ENCODE measurements at places on chromosomes 3 and 15. TPM values are rescaled to one million over a fixed set of nuclear protein-coding genes. Genes with fewer than 3 reads are reported as not detected.

- no peak for DNase-seq
These were observed 9.8 kb upstream of the SLC9C1 start for GRCh38 chr3:112303764-112304325.

DNA sequence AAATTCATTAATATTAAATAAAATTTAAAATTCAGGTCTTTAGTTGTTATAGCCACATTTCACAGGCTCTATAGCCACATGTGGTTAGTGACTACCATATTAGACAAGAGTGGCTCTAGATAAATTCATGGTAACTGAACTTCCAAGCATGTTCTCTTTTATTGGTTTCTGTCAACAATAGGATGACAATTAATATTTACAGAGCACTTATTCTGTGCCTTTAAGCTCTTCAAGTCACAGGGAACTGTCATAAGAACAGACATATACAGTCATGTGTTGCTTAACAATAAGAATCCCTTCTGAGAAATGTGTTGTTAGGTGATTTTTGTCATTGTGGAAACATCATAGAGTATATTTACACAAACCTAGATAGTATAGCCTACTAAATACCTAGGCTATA lies 38.8 kb upstream of the SLC25A36 start:
- DNase-seq, result no peak

DNA sequence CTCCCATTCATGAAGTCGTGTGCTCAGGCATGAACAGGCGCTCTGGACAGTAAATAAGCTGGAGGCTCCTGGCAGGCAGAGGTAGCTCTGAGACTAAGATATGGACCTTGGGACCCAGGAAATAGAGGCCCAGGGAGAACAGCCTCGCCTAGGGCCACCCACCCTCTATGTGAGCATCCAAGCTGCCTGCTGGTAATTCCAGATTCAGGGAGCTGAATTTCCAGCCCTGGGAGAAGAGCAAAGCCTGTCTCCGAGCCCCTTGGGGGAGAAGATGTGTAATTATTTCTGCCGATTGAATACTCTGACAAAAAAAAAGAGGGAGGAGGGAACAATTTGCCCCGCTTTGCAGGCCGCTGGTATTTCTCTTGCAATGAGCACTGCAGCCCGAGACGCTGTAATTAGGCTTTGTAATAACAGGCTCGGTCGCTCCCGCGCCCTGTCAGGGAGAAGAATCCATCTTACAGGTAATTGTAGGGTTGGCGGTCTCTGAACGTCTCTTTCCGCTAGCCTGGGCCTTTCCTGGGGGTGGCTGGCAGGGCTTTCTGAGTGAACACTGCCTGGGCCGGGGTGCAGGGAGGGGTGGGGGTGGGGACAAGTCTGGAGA lies 131.5 kb downstream of the WNT7A start:
- no peak for DNase-seq

DNA sequence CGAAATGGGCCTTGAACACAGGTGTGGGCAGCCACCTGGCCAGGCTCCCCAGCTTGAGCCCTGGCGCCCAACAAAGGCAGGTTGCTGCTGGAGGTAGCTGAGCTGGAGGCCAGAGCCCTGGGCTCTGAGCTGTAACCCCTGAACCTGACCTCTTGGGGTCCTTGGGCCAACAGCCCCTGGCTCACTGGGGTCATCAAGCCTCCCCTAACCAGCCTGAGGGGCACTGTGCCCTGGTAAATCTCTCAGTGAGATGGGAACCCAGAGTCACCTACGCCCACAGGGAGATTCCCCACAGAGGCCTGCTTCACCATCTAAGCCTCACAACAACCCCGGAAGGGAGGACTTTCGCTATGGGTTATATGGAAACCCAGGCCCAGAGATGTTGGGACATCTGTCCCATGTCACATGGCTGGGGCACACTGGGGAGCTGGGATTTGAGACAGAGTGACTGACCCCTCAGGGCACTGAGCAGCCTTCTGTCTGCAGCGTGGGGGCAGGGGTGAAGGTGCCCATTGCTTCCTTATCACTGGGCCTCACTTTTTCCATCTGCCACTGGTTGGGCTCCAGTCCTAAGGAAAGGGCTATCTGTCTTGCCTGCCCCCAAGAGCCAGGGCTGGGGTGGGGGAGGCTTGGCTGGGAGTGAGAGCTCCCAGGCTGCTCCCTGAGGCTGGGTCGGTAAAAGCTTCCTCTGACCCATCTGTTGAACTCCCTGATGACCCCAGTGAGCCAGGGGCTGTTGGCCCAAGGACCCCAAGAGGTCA lies 59.1 kb downstream of the IQSEC1 start:
- DNase-seq, result peak; percentile 70

GRCh38 chr3:172097585-172097984 lies 58.2 kb downstream of the FNDC3B start:
- no peak for DNase-seq

GRCh38 chr15:29130476-29130875 lies 139.1 kb downstream of the NSMCE3 start:
- DNase-seq, result no peak

- no peak for DNase-seq
These were observed 45.7 kb upstream of the MGLL start for GRCh38 chr3:127867986-127868385.

DNA sequence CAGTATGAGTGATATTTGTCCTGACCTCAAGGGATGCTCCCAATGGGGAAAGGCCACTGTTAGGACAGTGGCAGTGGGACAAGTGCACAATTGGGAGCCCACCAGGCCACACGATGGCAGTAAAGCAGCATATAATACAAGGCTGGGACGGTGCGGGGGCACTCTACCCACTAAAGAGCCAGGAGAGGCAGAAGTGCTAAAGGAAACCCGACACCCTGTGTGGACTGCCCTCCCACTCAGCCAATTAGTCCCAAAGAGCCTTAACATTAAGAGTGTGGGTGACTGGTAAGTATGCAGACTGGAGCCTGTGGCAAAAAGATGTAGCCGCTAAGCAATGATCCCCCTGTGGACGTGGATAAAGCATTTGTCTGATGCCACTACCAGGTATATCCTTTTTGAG lies 8.2 kb upstream of the ZNF589 start:
- DNase-seq, result no peak

The DAZL gene
- total RNA-seq, result not detected

The P2RY13 gene
- total RNA-seq, result not detected

The NOX5 gene
- total RNA-seq, result not detected

The SPTSSB gene
- total RNA-seq, result not detected

The KBTBD12 gene
- not detected for total RNA-seq
